ENCODE measurements at places on chromosomes 3 and 15.

DNA sequence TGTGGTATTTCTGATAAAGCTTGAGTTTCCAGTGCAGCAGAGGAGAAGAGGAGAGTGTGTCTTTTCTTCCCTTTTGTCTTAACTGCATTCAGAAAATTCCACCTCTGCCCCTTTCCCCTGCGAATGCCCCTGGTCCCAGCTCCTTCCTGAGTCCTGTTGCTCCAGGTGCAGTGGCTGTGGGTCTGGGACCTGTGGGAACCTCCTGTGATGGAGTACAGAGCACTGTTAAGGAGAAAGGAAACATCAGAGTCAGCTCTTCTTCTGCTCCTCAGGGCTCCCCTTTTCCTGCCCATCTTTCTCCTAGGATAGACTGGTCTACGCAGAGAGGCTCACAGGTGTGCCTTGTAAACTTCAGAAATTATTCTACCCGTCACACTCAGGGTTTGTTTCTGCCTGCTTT lies 165.8 kb upstream of the ROPN1 start:
- DNase-seq, result no peak
- no peaks in the 10 kb centered on the region for H3K36me3 ChIP-seq
- no peak overlapping the region for H3K27ac ChIP-seq
- no peaks in the 10 kb centered on the region for H3K27me3 ChIP-seq

DNA sequence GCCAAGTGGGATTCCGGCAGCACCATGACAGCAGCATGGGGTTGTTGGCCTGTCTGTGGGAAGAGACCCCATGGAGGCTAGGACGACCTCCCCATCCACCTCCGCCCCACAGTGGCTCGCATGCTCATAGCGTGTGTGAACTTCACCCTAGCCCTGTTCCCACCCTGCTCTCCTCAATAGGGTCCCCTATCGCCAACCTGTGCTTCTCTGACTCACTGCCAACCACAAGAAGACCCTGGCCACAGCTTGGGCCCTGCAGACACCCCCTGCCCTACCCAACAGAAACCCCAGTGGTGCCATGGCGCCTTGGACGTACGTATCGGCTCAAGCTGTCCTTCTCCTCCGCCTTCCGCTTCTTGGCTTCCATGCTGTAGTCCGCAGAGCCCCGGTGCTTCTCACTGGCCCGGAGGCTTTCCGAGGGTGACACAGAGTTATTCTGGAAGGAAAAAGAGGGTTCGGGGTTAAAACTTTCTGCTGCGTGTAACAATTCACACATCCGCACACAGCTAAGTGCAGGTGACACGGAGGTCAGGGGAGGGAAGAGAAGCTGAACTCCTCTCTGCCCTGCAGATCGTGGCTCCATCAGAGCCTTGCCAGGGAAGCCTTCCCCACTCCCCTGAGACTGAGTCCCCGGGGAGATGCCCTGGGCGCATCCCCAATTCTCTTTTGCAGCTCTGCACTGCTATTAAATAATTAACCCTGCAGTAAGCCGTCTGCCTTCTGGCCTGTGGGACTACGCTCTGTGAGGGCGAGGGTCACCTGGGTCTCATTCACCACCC lies 37.3 kb downstream of the TLE3 start:
- peaks cover 77% of the 10 kb centered on the region for H3K36me3 ChIP-seq
- H3K27me3 ChIP-seq, result no peaks in the 10 kb centered on the region
- no peak for DNase-seq
- H3K4me3 ChIP-seq, result no peak overlapping the region

- H3K4me3 ChIP-seq, result no peak overlapping the region
- no peak for DNase-seq
- H3K27ac ChIP-seq, result no peak overlapping the region
- H3K4me1 ChIP-seq, result no peaks in the 10 kb centered on the region
Observed at GRCh38 chr3:30989276-30990030, 95.0 kb upstream of the GADL1 start.

DNA sequence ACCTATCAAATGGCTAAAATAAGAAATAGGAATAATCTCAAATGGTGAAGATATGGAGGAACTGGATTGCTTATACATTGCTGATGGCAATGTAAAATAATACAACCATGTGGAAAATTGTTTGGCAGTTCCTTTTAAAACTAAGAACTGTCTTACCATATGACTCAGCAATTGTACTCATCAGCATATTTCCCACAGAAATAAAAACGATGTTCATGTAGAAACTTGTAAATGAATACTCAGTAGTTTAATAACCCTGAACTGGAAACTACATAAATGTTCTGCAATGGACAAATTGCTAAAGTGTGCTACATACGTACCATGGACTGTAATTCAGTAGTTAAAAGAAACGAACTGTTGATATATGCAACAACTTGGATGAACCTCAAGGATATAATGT lies 253.9 kb upstream of the RBMS3 start:
- H3K36me3 ChIP-seq, result no peaks in the 10 kb centered on the region
- no peak overlapping the region for H3K4me3 ChIP-seq
- no peaks in the 10 kb centered on the region for H3K27me3 ChIP-seq
- H3K4me1 ChIP-seq, result no peaks in the 10 kb centered on the region

GRCh38 chr3:27097182-27097581 lies 272.0 kb downstream of the NEK10 start:
- no peaks in the 10 kb centered on the region for H3K4me1 ChIP-seq
- H3K27me3 ChIP-seq, result no peaks in the 10 kb centered on the region
- DNase-seq, result no peak
- no peak overlapping the region for H3K4me3 ChIP-seq
- H3K27ac ChIP-seq, result no peak overlapping the region

DNA sequence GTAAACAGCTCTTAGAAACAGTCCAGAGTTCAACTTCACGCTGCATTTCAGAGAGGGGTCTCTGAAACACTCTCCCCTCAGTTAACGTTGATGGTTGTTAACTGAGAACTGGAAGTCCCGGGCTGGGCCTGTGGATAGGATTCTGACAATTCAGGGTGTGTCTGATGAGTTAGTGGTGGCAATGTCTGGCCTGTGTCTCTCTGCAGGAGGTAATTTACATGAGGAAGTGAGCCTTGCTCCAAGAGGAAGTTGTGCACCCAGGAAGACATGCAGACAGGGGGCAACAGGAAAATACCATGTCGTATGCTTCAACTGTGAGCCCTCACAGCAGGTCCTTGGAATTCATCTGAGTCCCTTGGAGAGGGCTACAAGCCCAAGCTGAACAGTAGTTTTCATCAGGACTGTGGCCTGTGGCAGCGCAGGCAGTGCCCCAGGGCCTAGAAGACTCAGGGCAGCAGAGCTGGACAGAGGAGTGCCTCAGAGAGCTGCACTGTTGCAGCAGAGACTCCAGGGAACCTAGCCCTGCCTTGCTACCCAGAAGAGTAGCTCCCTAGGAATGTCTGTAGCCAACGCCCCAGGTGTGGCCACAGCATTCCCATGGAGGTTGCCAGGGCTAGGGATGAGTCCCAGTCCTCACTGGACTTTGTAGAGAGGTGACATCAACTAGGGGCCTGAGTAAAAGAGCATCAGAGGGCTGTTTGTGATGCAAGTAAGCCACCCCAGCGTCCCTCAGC lies 104.6 kb upstream of the SELENOK start:
- no peaks in the 10 kb centered on the region for H3K36me3 ChIP-seq
- no peak overlapping the region for H3K27ac ChIP-seq
- no peaks in the 10 kb centered on the region for H3K27me3 ChIP-seq
- H3K4me3 ChIP-seq, result no peak overlapping the region

Measured in spinal cord (tissue), 10 donors.